Activated CD4-positive, alpha-beta T cell treated with anti-CD3 and anti-CD28 coated beads, Interleukin-2, amount 10 ng/mL, durations not matched to agents 24 days and 14 days (primary cell): ENCODE measurements at places on chromosomes 3 and 15.

DNA sequence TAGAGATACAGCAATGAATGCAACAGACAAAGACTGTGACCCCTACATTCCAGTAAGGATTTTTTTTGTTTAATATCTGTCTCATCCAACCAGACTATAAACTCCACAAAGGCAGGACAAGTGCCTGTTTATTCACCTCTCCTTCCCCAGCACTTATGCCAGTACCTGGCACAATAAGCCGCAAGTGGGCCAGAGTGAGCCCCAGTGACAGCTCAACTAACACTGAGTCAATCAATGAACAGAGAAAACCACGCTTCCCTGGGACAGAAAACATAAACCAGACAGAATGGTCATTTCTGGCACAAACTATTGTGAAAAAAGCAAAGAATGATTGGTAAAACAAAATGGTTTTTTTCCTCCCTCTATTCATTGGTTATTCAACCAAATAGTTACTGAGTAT lies 52.2 kb downstream of the RYK start:
- no peak for DNase-seq

- no peak for DNase-seq
Measured at GRCh38 chr3:61847784-61848462, 286.6 kb downstream of the PTPRG start.

- DNase-seq: no peak
Measured at GRCh38 chr15:92166029-92166428, 227.7 kb upstream of the ST8SIA2 start.

DNA sequence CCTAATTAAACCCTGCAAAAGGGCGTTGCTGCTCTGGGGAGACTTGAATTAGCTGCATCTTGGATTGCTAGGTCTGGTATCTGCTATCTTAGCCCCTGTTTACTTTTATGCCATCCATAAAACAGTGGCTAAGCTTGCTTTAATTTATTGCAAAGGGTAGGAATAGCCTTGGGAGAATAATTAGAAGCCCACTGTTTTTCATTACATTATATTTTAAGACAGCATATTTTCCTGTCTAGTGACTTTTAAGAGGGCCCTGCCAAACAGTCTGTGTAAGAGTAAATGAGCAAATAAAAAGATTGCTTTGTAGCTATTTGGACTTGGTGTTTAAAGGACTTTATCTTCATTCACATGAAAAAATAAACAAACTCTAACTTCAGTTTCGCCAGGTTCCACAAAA lies 17.4 kb upstream of the SUSD5 start:
- no peak for DNase-seq

DNA sequence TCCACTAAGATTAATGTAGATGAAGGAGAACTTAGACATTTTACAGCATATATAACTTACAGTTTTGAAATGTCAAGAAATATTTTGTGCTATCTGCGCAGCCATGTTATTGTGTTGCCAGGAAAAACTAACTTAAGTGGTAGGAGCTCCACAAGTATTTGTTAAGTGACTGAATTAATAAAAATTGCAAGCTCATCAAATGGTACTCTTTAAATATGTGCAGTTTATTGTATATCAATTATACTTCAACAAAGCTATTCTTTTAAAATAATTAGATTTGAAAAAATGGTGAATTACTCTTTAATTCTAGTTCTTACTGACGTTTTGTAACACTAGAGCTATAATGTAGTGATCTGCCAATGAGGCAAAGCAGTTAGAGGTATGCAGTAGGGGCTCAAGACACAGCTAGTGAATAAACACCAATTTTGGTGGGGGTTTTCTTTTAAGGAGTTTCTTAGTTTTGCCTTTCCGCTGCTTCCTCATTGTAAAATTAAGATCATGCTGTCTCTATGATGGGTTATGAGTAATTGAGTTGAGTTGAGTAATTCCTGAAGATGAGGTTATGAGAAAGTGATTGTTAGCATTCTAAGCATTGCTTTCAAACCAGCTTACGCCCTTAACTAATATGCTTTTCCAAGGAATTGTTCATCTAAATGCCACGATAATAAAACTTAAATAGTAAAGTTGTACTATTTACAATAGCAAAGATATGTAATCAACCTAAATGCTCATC lies 10.9 kb upstream of the LXN start:
- no peak for DNase-seq

DNA sequence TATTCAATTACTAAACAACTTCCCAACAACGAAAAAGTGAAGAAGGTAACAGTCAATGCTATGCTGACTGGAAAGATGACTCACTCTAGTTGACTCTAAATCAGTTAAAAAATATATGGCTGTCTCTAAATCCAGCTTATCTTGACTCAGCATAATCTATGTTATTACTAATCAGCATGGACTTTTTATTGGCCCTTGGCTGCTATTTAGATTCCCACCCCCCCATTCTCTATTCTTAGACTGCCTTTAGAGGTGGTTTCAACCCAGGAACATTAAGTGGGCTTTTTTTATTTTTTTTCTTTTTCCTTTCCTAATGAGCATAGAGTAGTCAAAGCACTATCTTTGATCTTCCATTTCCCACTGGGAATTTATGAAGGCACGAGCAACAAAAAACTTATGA lies 1.9 kb downstream of the PCOLCE2 start:
- DNase-seq: no peak

- DNase-seq: no peak
Measured at GRCh38 chr15:98221144-98221543, 260.6 kb downstream of the ARRDC4 start.

DNA sequence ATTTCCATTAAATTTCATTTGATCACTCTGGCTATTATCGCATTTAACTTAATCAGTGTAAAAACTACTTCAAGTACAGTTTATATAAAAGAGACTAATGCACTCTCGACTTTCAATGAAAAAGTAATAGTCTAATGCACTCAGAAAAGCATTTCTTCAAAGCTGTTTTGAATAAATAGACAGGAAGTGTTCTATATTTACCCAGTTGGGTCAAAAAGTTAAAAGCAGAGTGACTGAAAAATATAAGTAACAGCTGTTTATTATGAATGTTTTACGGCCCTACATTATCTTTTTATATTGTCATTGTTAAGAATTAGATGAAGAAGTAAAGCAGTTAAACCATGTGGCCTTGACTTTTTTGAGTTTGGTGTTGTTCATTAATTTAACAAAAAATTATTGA lies 391.8 kb downstream of the ZPLD1 start:
- DNase-seq: no peak

- DNase-seq: no peak
Measured at GRCh38 chr3:101950510-101950909, 101.2 kb downstream of the NFKBIZ start.

- peak; percentile 72 for DNase-seq
Measured at GRCh38 chr3:72338942-72339669, 509.1 kb downstream of the SHQ1 start.

DNA sequence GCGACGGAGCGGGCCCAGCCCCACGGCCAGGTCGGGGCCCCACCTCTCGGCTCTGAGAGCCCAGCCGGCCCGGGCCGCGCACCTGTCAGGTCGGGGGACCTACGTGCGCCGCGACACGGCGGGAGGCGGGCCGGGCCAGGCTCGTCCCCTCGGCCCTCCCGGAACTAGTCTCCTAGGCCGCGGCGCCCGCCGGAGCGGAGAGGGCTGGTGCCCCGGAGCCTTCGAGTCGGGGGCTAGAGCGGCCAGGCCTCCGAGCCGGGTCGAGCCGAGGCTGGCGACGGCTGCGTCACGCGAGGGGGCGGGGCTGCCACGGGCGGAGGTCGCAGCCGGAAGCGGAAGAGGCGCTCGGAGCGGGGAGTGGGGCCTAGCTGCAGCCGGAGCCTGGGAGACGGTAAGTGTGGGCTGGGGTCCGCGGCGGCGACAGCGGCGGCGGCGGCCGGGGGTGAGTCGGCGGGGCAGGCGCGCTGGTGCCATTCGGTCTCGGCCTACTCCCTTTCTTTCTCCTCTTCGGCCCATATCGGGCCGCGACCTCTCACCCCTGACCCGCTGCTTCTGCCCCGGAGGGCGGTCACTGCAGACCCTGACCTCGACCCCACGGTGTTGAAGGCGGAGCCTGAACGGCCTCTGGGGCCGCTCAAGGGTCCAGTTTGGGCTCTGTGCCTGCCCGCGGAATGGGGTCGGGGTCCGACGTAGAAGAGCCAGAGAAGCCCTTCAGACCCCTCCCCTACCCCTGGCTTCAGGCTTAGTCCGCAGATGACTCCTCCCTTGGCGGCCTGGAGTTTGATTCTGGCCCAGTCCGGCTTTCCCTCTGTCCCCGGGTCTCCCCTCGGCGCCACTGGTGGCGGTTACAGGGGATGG lies at the start of gene CLK3:
CLK3 (plus strand) TSS at position 329 of the 858 bp plus-strand sequence. CDS start 3,361 bp downstream, outside the sequence.
- peak; percentile 99 for DNase-seq

- no peak for DNase-seq
Measured at GRCh38 chr3:56157693-56158362, 310.4 kb downstream of the ERC2 start.

- DNase-seq: no peak
Measured at GRCh38 chr15:40598672-40599071, 4.6 kb downstream of the KNL1 start.

DNA sequence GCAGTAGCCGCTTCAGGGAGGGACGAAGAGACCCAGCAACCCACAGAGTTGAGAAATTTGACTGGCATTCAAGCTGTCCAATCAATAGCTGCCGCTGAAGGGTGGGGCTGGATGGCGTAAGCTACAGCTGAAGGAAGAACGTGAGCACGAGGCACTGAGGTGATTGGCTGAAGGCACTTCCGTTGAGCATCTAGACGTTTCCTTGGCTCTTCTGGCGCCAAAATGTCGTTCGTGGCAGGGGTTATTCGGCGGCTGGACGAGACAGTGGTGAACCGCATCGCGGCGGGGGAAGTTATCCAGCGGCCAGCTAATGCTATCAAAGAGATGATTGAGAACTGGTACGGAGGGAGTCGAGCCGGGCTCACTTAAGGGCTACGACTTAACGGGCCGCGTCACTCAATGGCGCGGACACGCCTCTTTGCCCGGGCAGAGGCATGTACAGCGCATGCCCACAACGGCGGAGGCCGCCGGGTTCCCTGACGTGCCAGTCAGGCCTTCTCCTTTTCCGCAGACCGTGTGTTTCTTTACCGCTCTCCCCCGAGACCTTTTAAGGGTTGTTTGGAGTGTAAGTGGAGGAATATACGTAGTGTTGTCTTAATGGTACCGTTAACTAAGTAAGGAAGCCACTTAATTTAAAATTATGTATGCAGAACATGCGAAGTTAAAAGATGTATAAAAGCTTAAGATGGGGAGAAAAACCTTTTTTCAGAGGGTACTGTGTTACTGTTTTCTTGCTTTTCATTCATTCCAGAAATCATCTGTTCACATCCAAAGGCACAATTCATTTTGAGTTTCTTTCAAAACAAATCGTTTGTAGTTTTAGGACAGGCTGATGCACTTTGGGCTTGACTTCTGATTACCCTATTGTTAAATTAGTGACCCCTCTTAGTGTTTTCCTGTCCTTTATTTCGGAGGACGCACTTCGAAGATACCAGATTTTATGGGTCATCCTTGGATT lies at the start of gene MLH1:
MLH1 (plus strand) TSS at position 193 of the 958 bp plus-strand sequence; CDS start at position 223, 30 bp downstream.
- peak; percentile 100 for DNase-seq

- DNase-seq: no peak
Measured at GRCh38 chr15:44282101-44282500, 6.4 kb upstream of the GOLM2 start.

- no peak for DNase-seq
Measured at GRCh38 chr3:27354161-27354560, 15.0 kb downstream of the NEK10 start.

DNA sequence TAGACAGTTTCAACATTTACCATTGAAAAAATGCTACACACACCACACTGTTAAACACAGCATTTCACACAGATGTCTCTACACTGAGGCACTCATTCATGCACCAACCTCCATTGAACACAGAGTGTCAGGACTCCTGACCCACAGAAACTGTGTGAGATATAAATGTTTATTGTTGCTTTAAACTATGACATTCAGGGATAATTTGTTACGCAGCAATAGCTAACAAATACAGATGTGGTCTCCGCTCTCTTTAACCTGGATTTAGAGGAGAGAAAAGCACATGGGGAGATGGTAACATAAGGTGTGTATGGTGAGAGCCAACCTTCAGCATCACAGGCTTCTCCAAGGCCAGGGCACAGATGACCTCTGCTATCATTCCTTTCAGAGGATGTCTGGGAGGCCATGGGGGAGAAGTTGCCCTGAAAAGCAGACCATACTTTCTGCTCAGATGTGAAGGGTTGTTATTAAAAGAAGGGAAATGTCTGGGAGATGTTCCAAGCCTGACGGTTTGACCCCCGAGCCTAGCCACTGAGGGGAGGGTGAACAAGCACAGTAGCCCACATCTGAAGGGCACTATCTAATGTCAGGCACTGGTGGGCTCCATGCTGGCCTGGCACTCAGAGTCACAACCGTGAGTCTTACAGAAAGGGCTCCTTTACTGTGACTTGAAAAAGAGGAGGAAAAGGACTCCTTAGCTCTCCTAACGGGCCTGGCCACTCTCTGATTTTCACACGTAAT lies 284.5 kb upstream of the TLE3 start:
- no peak for DNase-seq

- DNase-seq: no peak
Measured at GRCh38 chr3:197520311-197521276, 35.2 kb downstream of the BDH1 start.

DNA sequence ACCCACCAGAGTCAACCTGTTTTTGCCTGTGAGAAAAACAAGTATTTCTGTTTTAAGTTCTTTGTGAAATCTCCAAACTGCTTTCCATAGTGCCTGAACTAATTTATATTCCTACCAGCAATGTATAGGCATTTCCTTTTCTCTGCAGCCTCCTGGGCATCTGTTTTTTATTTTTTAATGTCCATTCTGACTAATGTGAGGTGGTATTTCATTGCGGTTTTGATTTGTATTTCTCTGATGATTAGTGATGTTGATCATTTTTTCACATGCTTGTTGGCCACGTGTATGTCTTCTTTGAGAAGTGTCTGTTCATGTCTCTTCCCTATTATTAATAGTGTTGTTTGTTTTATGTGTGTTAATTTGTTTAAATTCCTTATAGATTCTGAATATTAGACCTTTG lies 820.5 kb downstream of the MCTP2 start:
- no peak for DNase-seq

DNA sequence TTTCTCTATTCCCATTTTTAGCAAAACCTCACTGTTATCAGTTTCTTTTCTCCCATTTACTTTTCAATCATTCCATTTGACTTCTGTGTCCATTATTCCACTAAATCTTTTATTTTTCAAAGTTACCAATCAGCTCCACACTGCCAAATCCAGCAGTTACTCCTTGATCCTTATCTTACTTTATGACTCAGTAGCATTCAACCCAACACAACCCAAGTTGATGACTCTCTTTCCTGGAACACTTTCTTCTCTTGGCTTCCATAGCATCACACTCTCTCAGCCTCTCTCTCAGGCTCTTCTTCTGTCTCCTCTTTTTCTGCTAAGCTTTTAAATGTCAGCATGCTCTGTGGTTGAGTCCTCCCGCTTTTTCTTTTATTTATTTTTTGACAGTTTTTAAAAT lies 36.3 kb downstream of the RASGRP1 start:
- no peak for DNase-seq

GRCh38 chr3:128489927-128490649 lies 2.9 kb downstream of the GATA2 start:
- DNase-seq: peak; percentile 73

GRCh38 chr15:26378304-26378703 lies 394.6 kb downstream of the GABRB3 start:
- DNase-seq: no peak
